ENCODE measurements at places on chromosomes 16 and 17.

GRCh38 chr16:2973093-2973492 lies 3.9 kb downstream of the PAQR4 start:
- DNase-seq, result no peak

- DNase-seq, result no peak
Measured at GRCh38 chr17:42362245-42362961, 25.8 kb downstream of the STAT3 start.

DNA sequence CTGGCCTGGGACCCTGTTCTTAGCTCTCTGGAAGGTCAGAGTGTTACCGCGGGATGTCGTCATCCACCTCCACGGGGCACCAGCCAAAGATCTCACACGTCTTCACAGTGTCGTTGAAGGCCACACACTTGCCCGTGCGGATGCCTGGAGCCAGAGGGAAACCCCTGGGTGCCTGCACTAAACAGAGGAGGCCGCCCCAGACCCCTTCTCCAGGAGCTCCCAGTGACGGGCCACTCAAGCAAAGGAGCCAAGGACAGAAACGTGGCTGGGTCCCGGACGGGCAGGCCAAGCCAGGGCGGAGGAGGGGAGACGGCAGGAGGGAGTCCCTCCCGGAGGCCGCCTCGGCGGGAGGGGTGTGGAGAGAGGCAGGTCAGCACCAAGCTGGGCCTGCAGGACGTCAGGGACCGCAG lies 11.0 kb upstream of the CAMKK1 start:
- DNase-seq, result no peak

- no peak for DNase-seq
Measured at GRCh38 chr17:80270836-80271235, 10.2 kb downstream of the RNF213 start.

- no peak for DNase-seq
Measured at GRCh38 chr16:57482845-57483545, 3.3 kb downstream of the DOK4 start.
